ENCODE measurements at places on chromosomes 1 and 21.
A peak's percentile ranks its signal among the peaks of the same experiment; 100 is the strongest.

DNA sequence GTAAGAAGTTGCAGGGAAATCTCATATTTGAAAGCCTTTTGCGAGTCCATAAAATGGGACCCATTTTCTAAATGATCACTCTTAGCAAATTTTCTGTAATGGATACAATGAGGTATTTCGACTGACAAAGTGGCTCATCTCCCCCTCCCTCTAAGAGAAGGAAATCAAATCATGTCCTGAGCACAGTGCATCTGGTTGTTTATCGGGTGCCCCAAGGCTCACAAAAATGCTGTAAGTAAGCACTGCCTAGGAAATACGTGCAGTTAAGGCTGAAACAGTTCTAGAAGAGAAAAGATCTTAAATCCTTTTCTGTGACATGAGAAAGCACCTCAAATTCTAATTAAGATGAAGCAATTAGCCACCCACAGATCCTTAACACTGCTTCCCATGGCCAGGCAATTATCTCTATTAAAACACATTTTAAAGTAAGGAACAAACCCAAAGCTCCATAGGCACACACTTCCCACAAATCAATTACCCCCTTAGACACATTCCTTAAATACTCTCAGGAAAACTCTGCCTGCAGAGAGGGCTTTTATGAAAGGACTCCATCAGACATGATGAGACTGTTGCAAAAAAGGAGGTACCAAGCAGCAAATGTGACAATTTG, 216.3 kb downstream of the KCNH1 start:
- no peak for DNase-seq

DNA sequence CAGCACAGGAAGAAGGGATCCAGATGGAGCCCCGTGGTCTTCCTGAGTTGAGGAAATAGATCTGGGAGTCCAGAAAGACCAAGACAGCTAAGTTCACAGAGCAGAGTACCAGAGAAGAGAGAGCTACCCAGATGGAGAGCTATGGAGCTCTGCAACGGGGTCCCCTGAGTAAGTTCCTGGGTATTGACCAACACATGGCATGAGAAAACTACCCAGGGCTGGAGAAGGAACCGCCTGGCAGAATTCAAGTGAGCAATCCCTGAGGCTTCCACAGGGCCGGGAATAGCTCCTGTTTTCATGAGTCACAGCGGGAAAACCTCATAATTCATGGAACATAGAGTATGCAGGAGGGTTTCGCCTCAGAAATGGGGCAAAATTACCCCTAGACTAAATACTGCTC, 19.7 kb downstream of the STPG1 start:
- DNase-seq = no peak

DNA sequence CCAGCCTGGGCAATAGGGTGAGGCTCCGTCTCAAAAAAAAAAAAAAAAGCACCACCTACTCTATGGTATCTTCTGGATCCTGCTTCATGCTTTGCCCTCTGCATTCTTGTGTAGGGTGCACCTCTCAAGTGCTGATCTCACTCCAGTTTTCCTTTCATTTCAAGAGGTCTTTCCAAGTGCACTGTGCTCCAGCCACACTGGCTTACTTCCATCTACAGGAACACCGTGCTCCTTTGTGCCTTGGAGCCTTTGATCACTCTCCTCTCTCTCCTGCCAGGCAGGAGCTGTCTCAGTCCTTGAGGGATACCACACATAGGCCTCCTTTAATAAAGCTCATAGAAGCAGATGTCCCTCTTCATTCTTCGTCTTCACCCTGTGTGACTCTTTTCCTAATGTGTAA, 55.4 kb upstream of the GREM2 start:
- no peak for DNase-seq

GRCh38 chr1:230919207-230919606, 50.9 kb upstream of the C1orf198 start:
- DNase-seq = no peak

DNA sequence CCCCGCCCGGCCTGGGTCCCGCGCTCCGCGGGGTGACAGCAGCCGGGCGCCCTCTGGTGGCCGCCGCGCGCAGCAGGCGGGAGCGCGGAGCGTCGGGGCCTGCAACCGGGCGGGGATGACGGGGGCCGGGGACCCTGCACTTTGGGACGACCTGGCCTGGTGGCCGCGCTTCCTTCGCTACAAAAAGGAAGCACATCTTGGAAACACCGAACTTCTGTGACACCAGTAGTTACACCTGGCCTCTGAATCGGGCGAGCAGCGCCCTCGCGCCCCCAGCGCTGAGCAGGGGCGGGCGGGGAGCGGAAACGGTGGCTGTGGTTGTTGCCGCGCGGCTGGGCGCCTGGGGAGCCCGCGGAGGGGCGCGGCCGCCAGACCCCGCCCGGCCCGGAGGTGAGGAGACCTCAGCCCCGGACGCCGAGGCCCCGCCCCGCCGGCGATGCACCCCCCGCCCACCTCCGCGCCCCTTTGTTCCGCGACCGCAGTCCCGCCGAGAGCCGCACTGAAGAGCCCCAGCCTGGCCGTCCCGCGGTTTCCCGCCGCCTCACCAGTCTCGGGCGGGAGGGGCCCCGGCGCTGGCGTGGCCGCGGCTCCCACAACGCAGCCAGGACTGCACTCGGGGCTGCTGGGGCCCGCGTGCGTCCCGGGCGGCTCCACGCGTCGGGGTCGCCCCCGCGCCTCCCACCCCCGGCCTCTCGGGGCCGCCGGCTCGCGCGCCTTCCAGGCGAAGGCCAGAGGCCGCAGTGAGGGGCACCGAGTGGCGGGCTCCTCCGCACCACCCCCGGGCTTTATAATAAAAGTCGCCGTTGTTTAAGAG, 59.3 kb downstream of the H3-3A start:
- peak; percentile 74 for DNase-seq

GRCh38 chr1:220484135-220484534, 43.8 kb upstream of the MARK1 start:
- DNase-seq = no peak

DNA sequence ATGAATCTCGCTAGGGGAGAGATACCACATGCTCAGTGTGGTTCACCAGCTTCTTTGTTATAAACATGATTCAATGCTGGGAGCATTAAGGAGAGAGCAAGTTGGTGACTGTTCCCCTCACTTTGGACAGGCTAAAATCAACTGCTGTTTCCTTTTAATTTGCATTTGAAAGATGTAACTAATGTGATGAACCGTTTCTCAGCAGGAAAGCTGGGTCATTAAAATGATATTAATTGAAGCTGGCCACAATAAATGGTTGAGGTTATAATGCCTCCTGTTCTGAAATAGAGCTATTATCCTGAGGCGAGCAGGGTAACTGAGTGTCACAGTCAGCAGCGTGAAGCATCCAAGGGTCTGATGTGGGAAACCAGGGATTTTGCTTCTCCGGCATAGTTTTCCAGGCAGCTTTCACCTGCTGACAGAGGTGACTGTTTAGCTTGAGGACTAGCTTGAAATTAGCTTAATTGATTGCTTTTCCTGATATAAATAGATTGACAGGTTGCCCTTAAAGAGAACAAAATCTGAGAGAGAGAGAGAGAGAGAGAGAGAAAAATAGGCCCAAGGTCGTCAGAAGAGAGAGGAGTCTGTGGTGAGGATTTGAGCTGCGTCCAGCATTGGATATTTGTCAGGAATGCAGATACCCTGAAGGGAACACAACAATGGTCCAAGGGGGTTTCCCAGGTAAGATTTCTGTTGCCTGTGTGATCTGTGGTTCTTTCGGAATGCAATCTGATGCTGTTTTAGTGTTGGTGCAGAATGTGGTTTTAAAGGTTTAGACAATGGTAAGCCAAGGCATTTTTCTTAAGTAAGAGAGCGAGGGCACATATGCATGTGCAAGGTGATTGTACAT, 209.7 kb downstream of the PATJ start:
- no peak for DNase-seq

DNA sequence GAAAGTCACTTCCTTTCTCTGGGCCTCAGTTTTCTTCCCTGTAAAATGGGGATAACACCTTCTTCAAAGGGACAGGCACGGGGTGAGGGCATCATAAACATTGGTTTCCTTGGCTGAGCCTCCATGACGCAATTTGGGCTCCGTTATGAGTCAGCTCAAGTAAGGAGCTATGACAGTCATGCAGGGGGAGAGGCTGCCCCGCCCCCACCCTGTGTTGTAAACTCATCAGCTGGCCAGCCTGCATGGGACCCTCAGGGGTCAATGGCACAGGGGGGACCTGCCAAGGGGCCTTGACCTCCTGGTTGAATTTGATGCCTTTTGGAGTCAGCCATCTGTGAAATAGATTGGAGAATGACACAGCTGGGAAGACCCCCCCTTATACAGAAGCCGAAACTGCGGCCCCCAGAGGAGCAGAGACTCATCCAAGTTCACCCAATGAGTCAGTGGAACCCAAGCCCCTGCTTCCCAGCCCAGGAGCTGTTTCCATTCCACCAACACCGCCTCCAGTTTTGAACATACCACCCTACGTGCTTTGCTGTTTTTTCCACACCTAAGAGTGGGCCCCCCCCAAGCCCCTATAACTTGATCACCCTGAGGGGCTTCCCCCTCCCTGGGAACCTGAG, 36.8 kb upstream of the RUNX3 start:
- DNase-seq = peak; percentile 56

DNA sequence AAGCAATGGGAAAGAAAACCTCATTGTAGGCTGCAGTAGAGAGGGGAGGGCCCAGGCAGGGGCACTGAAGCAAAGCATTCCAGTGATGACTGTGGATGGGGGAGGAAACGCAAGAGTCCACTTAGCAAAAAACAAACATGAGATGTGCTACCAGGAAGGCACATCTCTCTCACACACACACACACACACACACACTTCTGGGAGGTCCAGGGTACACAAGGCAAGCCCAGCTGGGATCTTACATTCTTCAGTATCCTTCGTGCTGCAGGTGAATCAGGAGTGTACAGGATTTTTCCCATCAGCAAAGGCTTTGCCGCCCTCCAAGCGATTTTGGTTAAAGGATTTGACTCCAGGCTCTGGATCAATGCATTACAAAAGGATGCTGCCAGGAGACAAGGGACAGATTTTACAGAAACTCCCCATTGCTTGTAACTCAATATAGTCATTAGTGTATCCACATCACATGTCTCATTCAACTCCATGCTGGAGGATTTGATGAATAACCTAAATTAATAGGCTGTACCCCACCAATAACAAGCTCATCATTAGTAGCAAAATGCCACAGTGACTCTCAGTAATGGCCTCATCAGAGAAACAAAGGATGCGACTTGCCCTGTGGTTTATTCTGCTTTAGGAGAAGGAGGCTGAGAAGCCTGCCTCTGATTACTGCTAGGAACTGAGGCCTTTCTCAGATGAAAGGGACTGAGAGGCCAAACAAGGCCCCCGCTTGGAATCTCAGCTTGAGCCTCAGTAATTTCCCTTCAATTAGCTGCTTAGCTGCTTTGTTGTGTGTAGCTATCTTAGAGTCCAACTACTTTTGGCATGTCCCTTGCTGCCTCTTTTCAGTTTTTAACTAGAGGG, 41.6 kb downstream of the ABCA4 start:
- DNase-seq = no peak

- no peak for DNase-seq
These were observed 157.7 kb downstream of the CAMTA1 start for GRCh38 chr1:6942990-6943389.

DNA sequence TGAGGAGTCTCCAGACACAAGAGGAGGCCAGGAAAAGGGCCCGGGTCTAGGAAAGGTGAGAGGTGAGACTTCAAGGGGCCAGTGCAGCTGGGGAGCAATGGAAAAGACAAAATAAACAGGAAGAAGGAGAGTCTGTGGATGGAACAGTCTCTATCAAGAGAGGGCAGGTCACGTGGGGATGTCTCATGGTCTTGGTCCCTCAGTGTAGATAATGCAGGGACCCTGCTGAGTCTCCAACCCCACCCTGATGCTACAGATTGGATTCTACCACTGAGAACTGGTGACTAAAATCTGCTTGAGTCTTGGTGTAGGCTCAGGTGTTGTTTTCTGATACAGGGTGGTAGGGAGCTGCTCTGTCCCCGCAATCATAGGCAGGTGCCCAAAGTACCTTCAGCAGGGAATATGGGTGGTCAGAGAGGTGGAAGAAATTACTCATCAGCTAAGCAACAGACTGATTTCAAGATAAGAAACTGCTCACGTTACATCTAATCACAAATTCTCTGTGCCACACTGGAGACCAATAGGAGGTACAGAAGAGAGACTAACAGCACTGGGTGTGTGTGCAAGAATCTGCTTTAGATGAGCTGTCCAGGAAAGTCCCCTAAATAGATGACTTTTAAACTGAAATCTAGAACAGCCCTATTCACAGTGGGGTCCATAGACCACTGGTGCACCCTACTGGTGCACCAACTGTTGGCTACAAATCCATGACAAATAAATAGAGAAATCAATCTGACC, 101.5 kb upstream of the TLR5 start:
- DNase-seq = no peak

GRCh38 chr1:198122693-198123092, 34.1 kb upstream of the NEK7 start:
- DNase-seq = no peak

DNA sequence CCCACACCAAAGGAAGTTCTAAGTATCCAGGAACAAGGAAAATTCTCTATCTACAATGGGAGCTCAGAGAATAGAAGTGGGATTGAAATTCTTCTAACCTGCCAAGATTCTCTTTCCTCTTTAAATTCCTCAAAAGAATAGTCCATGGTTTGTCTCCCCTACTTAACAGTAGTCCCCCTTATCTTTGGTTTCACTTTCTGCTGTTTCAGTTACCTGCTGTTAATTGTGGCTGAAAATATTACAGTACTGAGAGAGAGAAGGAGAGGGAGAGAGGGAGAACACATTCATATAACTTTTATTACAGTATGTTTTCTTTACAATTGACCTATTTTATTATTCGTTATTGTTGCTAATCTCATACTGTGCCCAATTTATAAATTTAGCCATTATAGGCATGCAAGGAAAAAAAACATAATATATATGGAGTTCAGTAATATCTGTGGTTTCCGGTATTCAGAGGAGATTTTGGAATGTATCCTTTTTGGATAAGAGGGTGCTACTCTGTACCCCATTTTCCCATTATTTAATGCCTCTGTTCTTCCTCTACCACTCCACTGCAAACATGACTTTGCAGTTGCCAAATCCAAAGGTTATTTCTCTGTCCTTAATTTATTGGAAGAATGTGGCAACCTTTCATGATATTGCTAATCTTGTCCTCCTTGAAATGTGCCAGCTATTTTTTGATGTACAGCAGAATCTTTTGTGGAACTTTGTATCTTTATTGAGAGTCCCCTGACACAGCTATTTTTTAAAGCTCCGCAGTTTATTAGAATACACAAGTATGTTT, 68.0 kb downstream of the USP25 start:
- no peak for DNase-seq

GRCh38 chr1:171852272-171852671, 11.0 kb downstream of the DNM3 start:
- no peak for DNase-seq

All from stimulated activated CD4-positive, alpha-beta T cell treated with anti-CD3 and anti-CD28 coated beads, TNF-alpha, amount 100 ng/mL, for 24 hours (primary cell).